ENCODE measurements at places on chromosomes 7 and 10.

DNA sequence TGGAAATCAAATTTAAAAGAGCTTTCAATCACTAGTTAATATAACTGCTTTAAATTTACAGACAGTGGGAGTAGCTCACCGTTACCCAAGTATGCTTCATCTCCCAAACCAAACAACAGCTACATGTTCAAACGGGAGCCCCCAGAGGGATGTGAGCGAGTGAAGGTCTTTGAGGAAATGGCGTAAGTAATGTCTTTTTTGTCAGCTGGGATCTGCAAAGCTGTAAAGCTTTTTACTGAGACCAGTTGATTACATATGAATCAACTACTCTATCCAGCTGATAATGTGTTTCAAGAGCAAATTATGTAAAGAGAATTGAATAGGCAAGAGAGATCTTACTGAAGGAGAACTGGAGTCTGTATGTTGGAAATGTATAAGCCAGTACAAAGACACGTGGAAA, 116.2 kb downstream of the GLCCI1 start:
- DNase-seq, result no peak

DNA sequence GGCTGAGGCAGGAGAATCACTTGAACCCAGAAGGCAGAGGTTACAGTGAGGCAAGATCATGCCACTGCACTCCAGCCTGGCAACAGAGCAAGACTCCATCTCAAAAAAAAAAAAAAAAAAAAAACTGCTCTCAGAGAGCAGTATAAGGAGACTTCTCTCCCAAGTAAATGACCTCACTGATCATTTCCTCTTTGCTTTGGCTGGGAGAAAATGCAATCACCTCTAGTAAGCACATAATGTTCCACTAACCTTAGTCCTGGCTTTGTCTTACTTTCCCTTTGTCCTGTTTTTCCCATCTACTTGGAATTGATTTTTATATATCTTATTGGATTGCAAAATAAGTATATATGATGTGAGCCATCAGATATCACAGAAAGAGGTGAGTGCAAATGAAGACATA, 2.5 kb downstream of the SLC25A13 start:
- DNase-seq, result no peak

- DNase-seq, result peak; percentile 44
Measured at GRCh38 chr7:86926732-86927131, 132.7 kb downstream of the ELAPOR2 start.

- DNase-seq, result no peak
Measured at GRCh38 chr7:104242638-104243037, 34.8 kb upstream of the ORC5 start.

DNA sequence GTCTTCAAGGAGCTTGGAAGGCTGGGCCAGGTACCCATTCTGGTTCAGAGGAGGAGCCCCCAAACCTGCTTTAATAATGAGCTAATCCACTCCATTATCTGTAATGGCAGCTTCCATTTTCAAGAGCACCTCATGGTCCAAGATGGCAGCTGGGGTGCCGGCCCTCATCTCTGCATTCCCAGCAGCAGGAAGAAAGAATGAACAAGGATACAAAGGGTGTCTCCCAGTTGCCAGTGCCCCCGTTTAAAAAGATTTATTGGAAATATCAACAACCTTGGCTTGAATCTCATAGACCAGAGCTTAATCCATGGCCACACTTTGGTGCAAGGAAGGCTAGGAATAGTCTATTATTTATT, 8.5 kb downstream of the LAT2 start:
- no peak for DNase-seq

Data from NCI-H1105 (cell line).